ENCODE measurements at places on chromosomes 2 and 18.

- DNase-seq: no peak
These were observed 112.4 kb downstream of the DNER start for GRCh38 chr2:229601936-229602335.

- no peak for DNase-seq
These were observed 5.3 kb downstream of the TNS1 start for GRCh38 chr2:217997510-217997909.

GRCh38 chr18:31207391-31207790 is 44.7 kb upstream of the DSC1 start:
- DNase-seq: no peak

GRCh38 chr2:43414586-43415135 is 181.2 kb downstream of the THADA start:
- no peak for DNase-seq

- DNase-seq: peak; percentile 50
These were observed 3.0 kb downstream of the FBXO41 start for GRCh38 chr2:73281244-73281643.

- DNase-seq: no peak
These were observed 969.6 kb upstream of the PIK3C3 start for GRCh38 chr18:40985436-40985835.

DNA sequence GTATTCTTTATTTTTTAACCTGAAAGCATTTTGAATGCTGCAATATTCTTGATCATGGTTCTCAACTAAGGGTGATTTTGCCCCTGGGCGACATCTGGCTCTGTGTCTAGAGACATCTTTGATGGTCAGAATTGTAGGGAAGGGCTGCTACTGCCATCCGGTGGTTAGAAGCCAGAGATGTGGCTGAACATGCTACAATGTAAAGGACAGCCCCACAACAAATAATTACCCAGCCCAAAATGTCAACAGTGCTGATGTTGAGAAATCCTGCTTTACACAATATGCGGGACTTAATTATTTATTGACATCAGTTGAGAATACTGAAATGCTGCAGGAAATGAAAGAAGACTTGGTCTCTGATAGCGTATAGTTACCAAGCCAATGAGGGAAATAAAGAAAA is 37.5 kb upstream of the SERPINB2 start:
- no peak for DNase-seq

DNA sequence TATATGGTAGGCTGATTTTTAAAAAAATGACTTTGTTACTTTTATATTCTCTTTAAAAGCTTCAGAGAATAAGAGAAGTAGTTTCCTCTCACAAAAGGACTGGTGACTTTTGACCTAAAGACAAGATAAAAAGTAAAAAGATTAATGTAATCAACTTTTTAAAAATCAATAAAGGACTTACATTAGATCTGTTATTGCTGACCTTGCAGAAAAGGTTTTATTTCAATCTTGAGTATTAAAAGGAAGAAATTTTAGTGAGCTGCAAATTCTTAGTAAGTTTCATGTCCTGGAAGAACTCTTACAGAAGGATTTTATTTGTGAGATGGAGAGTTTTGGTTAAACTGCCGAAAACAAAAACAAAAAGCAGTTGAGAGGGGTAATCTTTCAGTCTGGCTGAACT is 2.2 kb upstream of the GAREM1 start:
- no peak for DNase-seq

GRCh38 chr2:1601471-1602277 is 142.6 kb downstream of the PXDN start:
- DNase-seq: no peak

DNA sequence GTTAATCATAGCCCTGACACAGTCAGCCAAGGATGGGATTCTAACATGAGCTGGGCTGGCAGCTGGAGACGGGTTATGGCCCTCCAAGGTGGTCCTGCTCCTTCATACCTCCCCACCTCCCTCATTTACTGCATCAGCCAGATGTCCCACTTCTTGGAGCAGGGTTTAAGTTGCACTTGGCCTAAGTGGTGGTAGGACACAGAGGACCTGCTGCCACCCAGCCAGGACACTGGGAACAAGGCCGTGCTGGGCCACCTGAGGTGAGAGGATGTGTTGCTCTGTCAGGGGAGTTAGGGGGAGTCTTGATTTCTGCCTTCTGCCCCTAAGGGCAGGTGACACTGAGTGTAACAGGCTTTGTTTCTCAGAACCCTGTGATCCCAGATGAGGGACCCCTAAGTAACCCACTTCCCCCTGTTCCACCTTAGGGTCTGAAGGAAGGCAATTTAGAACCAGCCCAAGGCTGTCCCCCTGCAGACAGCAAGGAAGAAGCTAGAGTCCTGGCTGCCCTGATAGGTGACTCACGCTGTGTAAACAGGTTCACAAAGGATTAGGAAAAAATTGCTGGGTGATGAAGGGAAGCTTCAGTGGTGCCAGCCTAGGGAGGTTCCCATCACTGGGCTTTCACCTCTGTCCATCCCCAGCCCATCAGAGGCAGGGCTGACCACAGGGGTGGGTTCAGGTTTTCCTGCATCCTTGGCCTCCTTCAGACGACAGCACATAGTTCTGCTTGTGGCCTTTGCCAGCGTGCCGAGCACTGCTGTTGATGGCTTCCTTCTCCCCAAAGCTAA is 114.3 kb upstream of the MCFD2 start:
- no peak for DNase-seq

GRCh38 chr2:168649105-168649504 is 153.3 kb upstream of the NOSTRIN start:
- peak; percentile 53 for DNase-seq

GRCh38 chr2:31533036-31533435 is 47.7 kb downstream of the SRD5A2 start:
- DNase-seq: peak; percentile 94

DNA sequence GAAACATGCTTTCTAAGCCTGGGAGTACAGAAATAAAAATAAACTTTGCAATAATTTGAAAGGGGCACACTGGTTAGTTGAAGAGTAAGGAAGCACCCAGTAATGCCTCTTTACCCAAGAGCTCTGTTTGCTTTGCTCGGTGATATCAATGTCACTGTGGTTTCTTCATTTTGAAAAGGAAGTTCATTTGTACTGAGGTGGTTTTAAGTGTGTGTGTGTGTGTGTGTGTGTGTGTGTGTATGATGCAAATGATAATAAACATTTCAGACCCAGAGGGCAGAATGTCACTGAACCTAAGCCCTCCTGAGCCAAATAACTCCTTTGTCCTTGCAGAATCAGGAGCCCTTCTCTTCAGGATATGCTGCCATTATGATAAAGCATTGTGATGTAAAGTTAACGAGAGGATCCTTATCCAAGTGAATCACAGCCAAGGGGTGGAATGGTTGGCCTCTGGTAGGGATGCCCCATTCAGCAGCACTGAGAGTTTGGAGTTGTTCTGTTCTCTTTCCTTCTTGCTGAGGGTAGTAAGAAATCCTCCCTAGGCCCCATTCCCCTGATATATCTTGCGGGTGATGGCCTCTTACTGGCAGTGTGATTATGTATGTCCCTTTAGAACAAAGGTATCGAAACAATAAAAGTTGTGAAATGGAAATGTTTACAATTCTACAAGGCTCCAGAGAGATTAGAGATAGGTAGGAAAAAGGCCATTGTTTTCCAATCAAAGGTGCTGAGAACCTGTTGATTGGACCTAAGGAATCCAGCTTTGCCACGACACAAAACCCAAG is 7.6 kb downstream of the ITGA6 start:
- no peak for DNase-seq

GRCh38 chr2:13015532-13016320 is 299.0 kb downstream of the TRIB2 start:
- DNase-seq: no peak

GRCh38 chr2:42350434-42351063 is 10.5 kb downstream of the COX7A2L start:
- DNase-seq: no peak

DNA sequence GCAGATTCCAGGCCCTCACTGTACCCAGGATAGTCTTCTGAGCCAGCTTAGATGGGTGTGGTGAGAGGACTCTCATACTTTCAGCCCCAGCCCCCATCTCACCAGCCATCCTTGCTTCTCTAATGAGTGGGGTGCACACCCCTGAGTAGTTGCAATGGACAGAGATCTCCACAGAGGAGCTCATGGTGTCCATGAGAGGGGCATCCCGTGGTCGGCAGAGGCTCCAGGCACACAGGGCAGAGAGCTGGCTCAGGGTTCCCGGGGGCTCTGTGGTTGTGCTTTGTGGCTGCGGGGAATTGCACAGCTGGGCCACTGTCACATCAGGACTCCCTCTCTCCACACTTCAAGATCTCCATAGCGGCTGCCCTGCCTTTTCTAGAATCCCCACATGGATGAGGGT is 226.0 kb upstream of the PXDN start:
- no peak for DNase-seq

DNA sequence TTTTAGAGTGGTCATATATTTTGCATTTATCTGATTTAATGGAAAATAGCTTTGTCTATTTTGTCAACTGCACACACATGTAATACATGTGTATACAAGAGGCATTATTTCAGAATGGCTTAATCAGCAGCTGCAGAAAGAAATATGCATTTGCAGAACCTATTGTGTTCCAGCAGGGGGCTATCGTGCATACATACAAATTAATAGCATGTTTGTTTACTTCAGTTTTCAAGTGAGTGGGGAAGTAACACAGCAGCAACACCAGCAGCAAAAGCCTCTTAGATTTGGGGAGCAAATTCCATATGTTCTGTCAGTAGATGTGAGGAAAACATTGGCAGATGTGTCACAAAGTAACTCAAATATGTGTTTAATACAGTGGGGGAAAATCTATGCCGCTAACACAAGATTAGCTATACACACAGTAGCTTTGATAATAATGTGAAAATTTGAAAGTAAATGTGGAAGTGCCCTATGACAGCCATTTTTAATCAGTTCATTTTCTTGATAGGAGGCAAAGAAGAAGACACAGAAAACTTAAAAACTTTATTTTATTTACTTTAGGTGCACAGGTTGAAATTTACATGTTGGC is 218.1 kb downstream of the WDR7 start:
- peak; percentile 43 for DNase-seq

DNA sequence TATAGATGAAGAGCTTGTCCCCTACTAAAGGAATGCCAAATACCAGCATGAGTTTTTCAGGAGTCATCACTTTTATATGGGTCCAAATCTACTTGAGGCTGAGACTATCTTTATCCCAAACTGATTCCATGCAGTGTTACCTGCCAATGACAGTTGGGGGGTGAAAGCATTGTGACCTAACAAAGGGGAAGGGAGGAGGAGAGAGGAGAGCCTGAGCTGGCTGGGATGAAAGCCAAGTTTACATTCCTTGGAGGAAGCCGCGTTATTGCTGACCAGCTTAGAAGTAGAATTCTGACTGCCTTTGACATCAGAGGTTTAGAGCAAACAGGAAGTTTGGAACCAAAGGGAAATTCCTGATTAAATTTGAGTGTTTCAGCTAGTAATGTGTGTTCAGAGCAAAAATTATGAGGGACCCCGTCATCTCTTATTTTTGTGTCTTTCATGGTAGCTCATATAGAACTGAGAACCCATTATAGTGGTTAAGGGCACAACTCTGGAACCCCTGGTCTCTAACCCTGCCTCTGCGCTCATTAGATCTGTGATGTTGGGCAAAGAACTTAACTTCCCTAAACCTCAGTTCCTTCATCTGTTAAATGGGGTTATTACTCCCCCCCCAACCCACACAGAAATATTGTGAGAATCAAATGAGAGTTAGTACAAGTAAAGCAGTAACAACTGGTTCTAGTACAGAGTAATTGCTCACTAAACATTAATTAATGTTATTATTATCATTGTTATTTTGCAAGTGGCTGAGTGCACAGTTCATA is 199.3 kb upstream of the EPAS1 start:
- DNase-seq: peak; percentile 53

GRCh38 chr2:98829581-98830270 is 98.8 kb upstream of the MGAT4A start:
- no peak for DNase-seq

DNA sequence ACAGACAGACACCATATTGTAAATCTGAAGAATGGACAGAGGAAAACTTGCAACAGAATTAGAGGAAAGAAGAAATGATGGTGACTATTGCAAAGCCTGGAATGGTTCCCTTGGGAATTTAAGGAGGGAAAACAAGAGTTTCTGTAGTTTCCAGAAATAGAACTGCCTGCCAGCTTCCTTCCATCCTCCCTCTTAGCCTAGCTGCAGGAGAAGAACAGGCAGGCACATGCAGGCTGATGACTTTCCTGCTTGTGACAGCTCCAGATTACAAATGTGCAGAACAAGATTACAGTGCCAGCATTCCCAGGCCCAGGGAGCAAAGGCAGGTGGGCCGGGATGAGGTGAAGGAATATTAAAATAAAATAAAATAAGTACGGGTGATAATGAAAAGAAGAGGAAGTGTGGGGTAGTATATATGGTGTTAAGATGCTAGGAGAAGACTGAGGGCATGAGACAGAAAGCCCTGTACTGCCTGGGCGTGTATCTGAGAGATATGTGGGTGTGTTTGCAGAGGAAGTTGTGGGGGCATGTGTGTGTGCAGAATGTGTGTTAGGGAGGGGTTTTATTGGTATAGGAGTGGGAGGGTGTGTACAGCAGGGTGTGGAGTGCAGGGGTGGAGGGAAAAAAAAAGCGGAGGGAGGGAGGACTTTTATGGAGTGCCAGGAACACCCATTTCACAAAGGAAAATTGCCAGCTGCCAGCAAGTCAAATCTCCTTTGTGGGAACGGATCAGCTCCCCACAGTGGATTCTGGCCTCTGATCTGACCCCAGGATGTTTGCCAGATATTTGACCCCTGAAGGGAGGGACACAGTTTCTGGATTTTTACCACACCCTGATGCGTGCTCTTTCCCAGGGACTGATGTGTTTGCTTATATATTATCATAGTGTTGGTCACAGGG is 43.9 kb upstream of the NEMP2 start:
- DNase-seq: peak; percentile 20

DNA sequence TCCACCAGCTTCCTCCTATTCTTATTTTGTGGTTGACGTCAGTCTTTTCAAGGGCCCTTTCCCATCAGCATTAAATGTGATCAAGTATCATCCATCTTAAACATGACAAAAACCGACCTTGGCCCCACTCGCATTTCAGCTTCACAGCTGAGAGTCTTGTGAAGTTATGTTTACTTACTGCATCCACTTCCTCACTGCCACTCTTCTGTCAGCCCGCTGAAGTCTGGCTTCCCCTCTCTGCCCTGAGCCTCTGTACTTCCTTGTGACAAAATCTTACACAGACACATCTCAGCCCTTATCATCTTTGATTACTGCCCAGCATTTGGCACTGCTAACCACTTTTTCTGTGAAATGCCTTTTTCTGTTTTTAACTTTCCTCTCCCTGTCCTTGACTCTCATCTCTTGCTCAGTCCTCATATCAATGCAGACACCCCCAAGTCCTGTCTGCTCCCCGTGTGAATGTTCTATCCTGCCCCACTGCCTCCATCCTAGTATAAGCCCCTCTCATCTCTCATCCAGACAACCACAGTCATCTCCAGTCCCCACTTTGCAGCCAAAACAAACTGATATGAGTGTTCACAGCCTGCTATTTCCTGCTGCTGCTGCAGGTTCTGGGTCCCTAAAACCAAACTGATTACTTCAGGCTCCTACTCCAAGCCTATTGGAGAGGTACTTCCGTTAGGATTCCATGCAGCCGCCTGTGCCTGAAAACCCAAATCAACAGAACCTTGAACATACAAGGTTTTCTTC is 31.4 kb downstream of the FOSL2 start:
- DNase-seq: no peak

DNA sequence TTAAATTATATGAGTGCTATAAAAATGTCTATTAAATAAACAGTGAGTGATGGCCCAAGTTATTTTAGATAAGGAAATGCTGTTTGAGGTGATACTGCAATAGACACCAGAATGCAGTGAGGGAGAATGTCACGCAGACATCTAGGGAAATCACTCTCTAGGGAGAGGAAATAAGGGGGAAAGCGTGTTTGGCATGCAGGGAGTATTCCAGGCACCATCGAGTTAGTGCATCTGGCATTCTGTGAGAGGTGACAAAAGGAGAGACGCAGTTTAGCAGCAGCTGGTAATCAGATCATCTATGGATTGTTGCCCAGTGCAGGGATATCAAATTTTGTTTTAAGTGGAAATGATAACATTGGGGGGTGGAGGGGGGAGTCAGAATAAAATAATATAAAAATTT is 175.4 kb upstream of the NETO1 start:
- no peak for DNase-seq

All from G401 (cell line).